ENCODE measurements at places on chromosomes 13 and 19.

DNA sequence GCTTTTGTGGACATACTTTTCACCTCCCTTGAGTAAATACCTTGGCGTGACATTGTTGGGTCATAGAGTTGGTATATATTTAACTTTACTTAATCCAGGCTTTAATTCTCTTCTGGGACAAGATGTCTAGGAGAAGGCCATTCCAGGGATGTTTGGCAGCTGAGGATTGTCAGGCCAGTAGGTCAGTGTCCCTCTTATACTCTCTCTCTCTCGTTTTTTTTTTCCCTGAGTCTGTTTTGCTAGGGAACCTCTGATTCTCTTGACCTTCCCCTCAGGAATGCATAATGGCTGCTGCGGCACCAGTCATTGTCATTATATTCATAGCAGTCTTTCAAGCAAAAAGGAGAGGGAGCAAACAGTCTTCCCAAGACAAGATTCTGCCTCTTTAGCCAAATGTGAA, 48.8 kb downstream of the BICRA start:
- DNase-seq, result no peak

GRCh38 chr13:80214521-80214991, 126.4 kb downstream of the SPRY2 start:
- DNase-seq, result peak; percentile 89

DNA sequence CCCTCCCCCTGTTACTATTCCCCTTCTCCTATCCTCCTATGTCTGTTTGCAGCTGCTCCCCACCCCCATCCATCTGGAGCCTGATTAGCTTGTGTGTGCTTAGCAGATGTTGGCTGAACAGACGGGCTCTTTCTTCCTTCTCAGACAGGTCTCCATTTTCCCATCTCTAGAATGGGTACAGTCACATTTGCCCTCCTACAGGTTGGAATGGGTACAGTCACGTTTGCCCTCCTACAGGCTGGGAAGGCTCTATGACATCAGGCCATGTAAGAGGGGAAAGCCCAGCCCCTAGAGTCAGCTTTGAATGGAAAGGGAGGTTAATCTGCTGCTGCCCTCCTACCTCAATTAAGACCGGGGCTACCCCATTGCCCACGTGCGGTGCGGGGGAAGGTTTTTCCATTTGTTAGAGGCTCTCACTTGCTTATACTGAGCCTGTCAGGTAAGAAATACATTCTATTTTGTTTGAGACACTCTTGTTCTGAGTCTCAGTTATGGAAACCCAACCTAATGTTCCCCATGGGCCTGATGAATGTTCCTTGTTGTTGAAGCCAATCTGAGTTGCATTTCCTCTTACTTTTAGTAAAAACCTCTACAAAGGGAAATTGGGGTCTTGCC, 2.2 kb upstream of the CLEC17A start:
- DNase-seq, result no peak

DNA sequence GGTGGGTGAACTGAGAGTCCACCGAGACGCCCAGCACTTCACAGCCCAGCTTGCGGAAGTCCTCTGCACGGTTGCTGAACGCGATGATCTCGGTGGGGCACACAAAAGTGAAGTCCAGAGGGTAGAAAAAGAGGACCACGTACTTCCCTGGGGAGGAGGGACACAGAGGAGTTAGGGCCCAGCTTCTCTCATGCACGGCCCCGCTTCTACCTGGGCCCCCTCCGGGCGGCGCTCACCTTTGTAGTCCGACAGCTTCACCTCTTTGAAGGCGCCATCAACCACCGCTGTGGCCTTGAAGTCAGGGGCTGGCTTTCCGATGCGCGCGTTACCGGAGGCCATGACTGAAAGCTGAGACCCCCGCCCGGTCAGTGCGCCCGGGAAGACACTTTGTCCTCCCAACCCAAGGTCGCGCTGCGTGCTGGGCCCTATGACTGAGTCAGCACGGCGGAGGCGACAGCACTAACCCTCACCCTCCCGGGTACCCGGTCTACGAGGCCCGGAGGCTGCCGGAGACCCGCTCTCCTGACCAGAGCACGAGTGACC, 606 bp downstream of the PRDX2 start:
- peak; percentile 62 for DNase-seq

GRCh38 chr13:53408847-53409568, 380.4 kb downstream of the OLFM4 start:
- no peak for DNase-seq

DNA sequence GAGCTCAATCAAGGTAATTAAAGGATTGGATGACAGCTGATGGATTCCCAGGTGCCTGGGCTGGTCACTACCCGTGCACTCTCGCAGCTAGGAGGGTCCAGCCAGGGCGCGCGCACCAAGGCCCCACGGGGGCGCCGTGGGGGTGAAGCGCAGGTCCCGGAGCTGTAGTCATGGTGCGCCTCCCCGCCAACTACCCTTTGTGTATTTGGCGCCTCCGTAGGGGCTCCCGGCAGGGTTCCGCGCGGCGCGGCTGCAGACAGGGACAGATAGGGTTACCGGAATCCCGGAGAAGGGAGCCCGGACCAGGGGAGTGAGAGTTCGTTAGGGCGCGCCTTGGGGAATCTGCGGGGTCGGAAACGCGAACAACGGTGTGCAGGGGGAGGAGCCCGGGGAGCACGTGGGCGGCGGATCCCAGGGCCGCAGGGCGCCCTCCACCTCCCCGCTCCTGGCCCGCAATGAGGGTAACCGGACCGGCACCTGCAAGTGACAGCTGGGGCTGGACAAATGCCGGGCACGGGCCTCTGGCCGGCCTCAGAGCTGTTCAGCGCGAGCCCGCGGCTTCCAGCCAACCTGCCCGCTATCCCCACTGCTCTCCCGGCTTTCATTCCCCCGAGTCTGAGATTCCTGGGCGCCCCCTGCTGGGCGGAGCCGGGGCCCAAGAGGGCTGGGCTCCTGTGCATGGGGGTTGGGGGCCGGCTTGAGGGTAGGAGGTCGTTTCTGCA, 3.4 kb upstream of the PRAM1 start:
- peak; percentile 93 for DNase-seq

DNA sequence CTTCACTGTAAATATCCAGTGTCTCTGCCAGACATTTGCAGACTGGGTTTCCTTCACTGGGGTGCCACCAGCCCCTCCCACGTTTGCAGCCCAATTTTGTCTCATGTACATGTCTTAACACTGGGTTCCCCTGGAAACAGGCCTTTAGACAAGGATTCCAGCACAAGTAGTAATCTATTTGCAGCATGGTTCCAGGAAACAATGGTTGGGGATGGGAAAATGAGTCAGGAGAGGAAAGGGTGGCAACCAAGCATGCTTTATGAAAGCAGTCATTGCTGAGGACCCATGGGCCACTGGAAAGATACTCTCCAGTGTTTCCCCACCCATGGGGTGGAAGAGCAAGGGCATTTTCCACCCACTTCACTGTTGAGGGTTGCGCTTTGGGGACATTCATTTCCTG, 53.6 kb upstream of the FARP1 start:
- DNase-seq, result no peak

Data from islet precursor cell (in vitro differentiated cells).